ENCODE measurements at places on chromosomes 11 and 22. TPM values are rescaled to one million over a fixed set of nuclear protein-coding genes. Genes with fewer than 3 reads are reported as not detected.

The CCND1 gene
- 162 TPM for total RNA-seq

The OR4P4 gene
- total RNA-seq: not detected

The BLID gene
- total RNA-seq: not detected

The FAR1 gene
- 37.0 TPM for total RNA-seq

The SULT4A1 gene
- 0.45 TPM for total RNA-seq

The LIF gene
- 0.64 TPM for total RNA-seq

The ARSA gene
- 22.2 TPM for total RNA-seq

The NOX4 gene
- 1.5 TPM for total RNA-seq

The IFITM10 gene
- total RNA-seq: 0.77 TPM

The OR8D4 gene
- not detected for total RNA-seq

The ZP1 gene
- not detected for total RNA-seq

The SLC22A6 gene
- total RNA-seq: not detected

The VWA5A gene
- total RNA-seq: 2.8 TPM

The AP5B1 gene
- total RNA-seq: 6.7 TPM

The TRPT1 gene
- 84.9 TPM for total RNA-seq

The F2 gene
- not detected for total RNA-seq

- no peak for DNase-seq
These were observed 906 bp upstream of the NAA40 start for GRCh38 chr11:63937713-63938478.

DNA sequence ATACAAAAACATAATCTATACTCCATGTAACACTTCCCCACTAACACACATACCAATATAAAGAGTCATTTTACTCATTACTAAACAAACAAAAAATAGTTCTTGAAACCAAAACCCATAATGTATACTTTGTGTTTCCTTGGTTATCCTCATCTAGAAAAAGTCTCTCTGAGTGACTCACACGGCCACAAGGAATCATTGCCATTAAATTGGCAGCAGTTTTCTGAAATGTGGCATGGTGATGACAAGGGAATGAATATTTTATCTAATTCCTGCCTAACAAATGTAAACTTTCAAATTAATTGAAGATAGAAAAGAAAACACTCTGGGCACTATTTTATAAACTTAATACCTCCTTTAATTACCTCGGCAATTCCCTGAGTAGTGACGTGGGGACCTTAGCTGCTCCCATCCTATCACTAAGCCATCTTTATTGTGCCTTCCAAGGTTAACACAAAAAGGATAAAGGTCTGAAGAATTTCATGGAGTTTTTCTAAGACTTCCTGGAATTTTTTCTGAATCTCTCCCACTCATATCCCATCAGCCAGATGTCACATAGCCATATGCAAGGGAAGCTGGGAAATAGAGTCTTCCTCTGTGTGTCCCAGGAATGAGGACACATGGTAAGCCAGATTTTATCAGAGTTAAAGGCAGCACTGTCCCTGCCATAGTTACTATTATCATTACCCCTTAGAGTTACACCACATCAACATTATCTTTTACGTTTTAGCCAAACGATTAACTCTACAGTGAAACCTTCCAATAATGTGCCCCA lies 857.2 kb upstream of the TENM4 start:
- DNase-seq: no peak

DNA sequence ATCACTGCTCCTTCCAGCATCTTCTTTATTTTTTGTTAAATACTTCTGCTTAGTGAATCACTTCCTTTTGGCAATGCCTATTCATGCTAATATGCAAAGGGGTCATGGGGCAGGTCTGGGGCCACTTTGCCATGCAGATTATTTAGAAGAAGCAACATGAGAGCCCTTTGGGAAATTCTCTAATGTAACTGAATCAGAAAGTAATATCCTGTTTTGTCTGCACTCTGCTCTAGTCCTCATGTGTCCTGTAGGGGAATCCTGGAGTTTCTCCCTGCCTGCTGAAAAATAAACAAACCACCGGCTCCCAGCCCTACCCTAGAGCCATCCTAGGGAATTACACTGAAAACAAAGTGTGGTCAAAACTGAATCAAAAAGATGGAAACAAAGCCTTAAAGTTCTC lies 176.5 kb upstream of the POU2AF2 start:
- no peak for DNase-seq

GRCh38 chr11:13008061-13008435 lies 1.1 kb upstream of the RASSF10 start:
- no peak for DNase-seq

- DNase-seq: no peak
These were observed 154.3 kb downstream of the FBXO7 start for GRCh38 chr22:32628628-32629572.

GRCh38 chr22:44944883-44945601 lies 64.8 kb downstream of the PHF21B start:
- no peak for DNase-seq

- no peak for DNase-seq
These were observed 24.6 kb downstream of the MOV10L1 start for GRCh38 chr22:50114221-50115021.

GRCh38 chr22:30885001-30885366 lies 83.6 kb downstream of the MORC2 start:
- DNase-seq: no peak

DNA sequence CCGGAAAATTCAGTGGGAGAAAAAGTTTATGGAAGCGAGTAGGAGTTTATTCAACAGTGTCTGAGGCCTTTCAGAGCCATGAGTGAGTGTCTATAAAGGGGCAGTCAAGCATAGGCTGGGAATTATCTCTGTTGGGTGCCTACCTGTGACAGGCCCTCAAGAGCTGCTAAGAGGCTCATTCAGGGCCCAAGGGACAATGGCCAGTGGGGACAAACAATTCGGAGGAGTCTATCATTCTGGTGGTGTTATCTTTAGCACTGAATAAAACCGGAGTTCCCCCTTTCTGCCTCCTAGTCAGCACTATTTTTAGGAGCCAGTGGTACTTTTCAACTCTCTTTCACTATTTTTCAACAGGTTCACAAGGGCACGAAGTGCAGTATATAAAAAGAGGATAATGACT lies 89.5 kb upstream of the HTATIP2 start:
- DNase-seq: no peak

GRCh38 chr11:27319072-27319471 lies 43.9 kb downstream of the CCDC34 start:
- no peak for DNase-seq

GRCh38 chr11:120893440-120894201 lies 130.3 kb upstream of the TBCEL start:
- DNase-seq: no peak

- no peak for DNase-seq
These were observed 33.5 kb downstream of the ENTHD1 start for GRCh38 chr22:39859903-39860588.

- DNase-seq: peak; percentile 65
These were observed 726 bp downstream of the PKNOX2 start for GRCh38 chr11:125165111-125165842.

- peak; percentile 54 for DNase-seq
These were observed 2.9 kb downstream of the TPCN2 start for GRCh38 chr11:69051381-69052342.

- no peak for DNase-seq
These were observed 82.0 kb downstream of the SLC1A2 start for GRCh38 chr11:35337136-35337913.

DNA sequence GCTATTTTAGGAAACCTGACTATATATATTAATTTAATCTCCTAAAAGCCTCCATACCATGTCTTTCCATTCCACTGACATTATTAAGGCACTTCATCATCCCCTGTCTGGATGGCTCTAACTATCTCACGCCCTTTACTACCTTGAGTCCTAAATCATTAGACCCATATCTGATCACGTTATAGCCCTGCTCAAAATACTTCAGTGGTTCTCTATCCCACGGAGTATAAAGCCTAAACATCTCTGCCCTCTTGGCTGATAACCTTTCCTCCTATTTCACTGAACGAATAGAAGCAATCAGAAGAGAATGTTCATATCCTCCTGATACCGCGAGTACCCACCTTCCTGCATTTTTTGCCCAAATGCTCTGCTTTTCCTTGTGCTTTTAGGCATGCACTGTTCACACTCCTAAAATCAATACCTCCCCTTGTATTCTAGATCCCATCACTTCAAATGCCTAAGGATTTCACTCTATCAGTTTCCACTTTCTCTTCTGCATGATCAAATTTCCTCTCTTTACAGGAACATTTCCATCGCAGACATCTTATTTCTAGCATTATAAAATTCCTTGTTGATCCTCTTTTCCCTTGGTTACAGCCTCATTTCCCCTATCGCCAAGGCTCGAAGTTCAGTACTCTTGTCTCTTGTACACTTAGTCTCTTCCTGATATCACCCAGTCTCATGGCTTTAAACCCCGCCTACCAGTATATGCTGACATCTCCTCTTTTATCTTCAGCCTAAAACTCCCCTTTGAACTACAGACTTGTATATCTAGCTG lies 45.0 kb upstream of the BIRC3 start:
- DNase-seq: no peak

- DNase-seq: no peak
These were observed 9.1 kb upstream of the POU2AF2 start for GRCh38 chr11:111236383-111236782.

DNA sequence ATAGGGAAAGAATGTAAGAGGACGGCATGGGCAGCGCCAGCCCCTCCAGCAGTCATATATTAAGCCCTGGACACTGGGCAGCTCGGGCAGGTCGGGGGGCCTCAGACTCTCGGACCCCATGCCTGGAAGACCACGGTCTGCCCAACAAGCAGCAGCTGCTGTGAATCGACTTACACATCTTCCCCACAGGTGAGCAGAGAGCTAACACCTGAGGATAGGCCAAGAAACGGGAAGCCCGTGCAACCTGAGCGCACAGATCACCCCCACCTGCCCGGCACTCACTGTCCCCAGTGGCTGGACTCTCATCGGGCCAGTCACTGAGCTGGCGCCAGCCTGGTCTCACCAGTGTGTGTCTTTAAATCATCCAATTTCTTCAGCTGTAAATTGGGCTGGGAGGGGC lies 4.7 kb upstream of the TCF20 start:
- no peak for DNase-seq

- no peak for DNase-seq
These were observed 5.2 kb downstream of the ACP2 start for GRCh38 chr11:47243454-47243853.

GRCh38 chr22:29320546-29320945 lies 5.0 kb upstream of the RASL10A start:
- DNase-seq: no peak

- DNase-seq: no peak
These were observed 164.5 kb upstream of the PLET1 start for GRCh38 chr11:112425121-112425520.
